Muscle of back (tissue), 13 donors: ENCODE measurements at places on chromosomes 3 and 15. TPM values are rescaled to one million over a fixed set of nuclear protein-coding genes. Genes with fewer than 3 reads are reported as not detected.
A peak's percentile ranks its signal among the peaks of the same experiment; 100 is the strongest.

DNA sequence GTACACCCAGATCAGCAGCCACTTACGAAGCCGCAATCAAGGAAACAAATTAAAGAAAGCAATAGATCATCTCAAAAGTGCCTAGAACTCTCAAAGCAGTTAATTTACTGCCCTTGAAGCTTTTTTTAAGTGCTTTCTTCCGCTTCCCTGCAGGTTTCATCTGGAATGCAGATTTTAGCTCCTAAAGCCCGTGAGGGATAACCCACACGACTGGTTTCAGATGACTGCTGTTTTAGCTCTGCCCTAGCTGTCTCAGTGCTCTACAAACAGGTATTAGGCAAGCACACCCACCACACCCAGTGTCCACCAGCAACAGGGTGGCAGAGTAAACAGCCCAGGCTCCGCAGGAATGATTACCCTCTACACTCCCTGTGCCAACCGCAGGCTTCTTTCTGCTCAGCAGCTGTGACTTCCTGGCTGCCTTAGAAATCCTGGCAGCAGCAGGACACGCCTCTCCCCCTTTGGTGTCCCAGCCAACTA is 126.0 kb downstream of the FMN1 start:
- DNase-seq, result peak; percentile 39

GRCh38 chr15:97648728-97649127 is 311.8 kb upstream of the ARRDC4 start:
- DNase-seq, result peak; percentile 4

DNA sequence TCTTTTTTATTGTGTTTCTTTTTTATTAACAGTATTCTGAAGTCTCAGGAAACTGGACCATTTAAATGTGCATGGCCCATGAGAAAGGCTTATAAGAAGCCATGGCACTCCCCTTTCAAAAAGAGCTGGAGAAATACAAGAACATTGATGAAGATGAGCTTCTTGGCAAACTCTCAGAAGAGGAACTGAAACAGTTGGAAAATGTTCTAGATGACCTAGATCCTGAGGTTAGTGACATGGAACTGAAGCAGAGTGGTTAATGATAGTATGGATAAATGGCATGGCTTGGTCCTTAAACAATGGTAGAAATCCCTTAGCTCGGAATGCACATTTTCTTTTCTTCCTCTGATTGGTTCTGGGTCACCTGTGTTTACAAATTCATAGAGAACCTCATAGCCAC is 14.9 kb downstream of the TMOD2 start:
- no peak for DNase-seq

DNA sequence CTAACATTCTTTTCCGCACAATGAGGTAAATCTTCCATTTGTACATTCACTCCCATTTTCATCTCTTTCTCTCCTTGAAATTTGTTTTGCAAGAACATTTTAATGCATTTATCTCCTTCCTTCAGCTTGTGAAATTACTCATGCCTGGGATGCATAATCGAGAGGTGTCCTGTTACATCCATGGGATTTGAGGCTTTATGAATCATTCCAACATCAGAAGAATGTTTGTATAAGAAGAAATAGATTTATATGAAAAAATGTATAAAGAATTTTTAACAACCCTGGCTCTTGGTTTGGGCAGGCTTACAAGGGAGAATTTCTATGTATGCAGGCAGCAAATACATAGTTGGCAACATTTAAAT is 93.2 kb upstream of the MBNL1 start:
- DNase-seq, result peak; percentile 41

GRCh38 chr15:83794209-83794608 is 140.3 kb downstream of the ADAMTSL3 start:
- no peak for DNase-seq

GRCh38 chr3:1068985-1069384 is 23.8 kb upstream of the CNTN6 start:
- DNase-seq, result no peak

GRCh38 chr3:184537885-184538665 is 23.5 kb upstream of the EPHB3 start:
- DNase-seq, result no peak

GRCh38 chr3:3801494-3801841 is 2.2 kb downstream of the LRRN1 start:
- no peak for DNase-seq

DNA sequence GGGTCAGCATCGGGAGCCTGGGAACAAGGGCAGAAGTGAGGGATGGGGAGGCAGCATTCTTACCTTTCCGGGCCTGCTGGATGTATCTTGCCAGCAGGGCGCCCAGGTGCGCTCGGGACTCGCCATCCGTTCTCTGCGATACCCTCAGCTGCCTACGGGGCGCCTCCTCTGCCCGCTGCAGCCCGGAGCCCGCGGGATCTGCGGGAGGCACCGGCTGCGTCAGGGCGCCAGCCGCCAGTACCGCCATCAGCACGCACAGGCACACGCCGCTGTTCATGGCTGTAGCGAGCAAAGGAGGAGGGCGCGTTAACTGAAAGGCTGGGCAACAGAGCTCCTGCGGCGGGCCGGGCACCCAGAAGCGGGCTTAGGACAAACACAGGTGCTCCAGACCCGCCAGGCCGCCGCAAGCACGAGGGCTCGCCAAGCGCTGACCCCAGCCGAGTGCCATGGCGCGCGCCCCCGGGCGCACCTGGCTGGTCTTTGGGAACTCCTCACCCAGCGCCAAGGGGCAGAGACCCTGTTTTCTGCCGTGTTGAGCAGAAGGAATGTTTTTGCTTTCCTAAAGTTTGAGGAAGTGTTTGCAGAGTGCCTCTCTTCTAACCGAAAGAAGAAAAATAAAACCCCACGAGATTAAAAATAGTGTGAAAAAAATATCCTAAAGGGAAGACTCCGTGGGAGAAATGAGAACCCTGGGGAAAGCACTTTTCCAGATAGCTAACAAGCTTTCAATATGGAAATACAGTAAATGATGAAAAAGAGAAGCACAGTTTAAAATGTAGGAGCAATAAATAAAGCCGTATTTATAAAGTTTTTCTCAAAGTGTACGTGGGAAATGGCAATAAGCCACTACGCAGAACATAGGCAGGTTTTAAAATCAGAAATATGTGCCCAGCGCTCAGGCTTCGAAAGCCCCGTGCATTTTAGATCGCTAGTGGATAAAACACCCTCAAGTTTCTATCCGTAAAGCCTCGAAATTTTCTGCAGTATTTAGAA is 2.3 kb downstream of the CCK start:
- no peak for DNase-seq

- no peak for DNase-seq
Measured at GRCh38 chr3:52128118-52128683, 26.0 kb downstream of the POC1A start.

- no peak for DNase-seq
Measured at GRCh38 chr3:131730581-131730980, 227.8 kb upstream of the MRPL3 start.

- peak; percentile 64 for DNase-seq
Measured at GRCh38 chr15:61025781-61026180, 203.3 kb downstream of the RORA start.

DNA sequence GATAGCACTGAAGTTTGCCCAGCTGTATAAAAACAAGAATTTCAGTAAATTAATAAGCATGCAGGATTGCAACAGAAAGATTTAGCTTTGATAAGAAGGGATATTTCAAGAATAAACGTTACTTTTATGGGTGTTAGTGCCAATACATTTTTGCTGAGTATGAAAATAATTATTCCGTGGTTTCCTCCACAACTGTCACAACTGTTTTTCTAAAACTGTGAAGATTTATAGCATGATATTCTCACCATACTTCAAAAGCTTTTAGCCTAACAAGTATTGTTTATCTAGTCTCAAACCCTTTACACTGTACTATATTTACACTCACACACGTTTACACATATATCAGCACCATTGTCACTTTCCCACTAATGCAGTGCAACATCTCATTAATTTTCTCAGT is 200.5 kb downstream of the TPRG1 start:
- DNase-seq, result no peak

DNA sequence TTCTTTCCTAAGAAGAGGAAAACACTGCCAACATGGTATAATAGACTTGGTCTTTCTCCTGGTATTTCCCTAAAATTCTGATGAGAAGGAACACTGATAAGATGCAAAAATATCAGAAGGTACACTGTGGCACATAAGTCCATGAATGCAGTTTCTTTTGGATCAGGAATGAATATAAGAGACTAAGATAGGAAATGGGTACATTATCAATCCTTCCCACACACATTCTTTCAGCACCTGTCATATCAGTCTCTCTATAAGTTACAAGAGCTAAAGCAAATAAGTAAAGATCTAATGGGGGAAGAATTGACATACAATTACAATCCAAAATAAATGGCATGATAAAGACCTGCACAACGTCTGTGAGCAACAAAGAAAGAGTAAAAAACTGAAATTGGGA is 1101.0 kb downstream of the ROBO2 start:
- no peak for DNase-seq

DNA sequence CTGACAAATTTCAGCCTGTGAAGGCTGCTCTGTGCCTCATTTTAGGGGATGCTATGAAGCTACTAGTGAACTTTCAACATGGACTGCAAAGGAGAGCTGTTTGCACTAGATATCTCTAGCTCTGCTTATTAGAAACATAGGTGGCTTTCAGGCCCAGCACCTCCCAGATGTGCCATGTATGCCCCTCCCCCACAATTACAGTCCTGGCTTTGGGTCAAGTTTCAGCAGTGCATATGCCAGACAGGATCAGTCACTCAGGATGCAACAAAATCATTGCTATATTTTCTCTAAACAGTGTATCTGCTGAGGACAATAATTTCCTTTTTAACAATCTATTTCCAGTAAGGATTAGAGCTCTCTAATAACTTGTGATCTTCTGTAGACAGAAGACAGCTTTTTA is 178.8 kb upstream of the STAC start:
- DNase-seq, result no peak

DNA sequence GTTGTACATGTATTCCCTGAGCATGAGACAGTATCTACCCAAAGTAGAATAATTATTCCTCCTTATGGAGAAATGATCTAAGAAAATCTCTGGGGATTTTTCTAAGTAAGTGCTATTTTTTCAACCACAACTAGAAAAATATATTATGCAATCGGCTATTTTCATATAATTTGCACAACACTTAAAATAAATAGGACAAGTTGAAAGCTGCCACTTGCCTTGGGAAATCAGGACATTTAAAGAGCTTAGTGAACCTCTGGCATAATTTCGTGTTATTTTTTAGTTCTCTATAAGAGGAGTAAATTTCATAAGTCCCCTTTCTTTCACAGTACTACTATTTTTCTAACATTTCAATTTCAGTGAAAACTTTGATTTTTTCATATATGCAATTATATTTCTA is 672.1 kb downstream of the OTOL1 start:
- no peak for DNase-seq

DNA sequence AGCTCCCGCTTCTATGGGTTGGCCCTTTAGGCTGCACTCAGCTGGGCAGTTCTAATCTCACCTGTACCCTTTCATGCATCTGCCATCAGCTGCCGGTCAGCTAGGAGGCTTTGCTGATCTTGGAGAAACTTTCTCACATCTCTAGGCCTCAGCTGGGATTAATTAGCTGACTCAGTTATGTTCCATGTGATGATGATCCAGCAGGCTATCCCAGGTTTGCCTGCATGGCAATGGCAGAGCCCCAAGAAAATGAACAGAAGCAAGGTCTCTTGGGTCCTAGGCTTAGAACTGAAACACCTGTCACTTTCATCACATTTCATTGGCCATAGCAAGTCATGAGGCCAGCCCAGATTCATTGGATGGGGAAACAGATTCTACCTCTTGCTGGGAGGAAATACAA is 304.6 kb upstream of the TBC1D5 start:
- no peak for DNase-seq

- no peak for DNase-seq
Measured at GRCh38 chr3:155317211-155317610, 23.7 kb upstream of the STRIT1 start.

ANKRD34C gene
- polyA plus RNA-seq, result not detected

RTP1 gene
- 0.21 TPM for polyA plus RNA-seq

CACNA2D2 gene
- polyA plus RNA-seq, result 7.0 TPM

WDR93 gene
- 0.07 TPM for polyA plus RNA-seq

CTDSPL gene
- polyA plus RNA-seq, result 29.8 TPM

GCSAM gene
- polyA plus RNA-seq, result 0.99 TPM

SNAPC5 gene
- 33.6 TPM for polyA plus RNA-seq

PPARG gene
- 4.5 TPM for polyA plus RNA-seq

IQCH gene
- 1.1 TPM for polyA plus RNA-seq

GOLGA8S gene
- 0.36 TPM for polyA plus RNA-seq

NEK4 gene
- 13.2 TPM for polyA plus RNA-seq
